NCI-H2171 (cell line): ENCODE measurements at places on chromosomes 12 and 14.

GRCh38 chr12:96033549-96034389, 1.6 kb downstream of the LTA4H start:
- no peak for DNase-seq

- no peak for DNase-seq
Observed at GRCh38 chr12:34033628-34034296, 11.5 kb downstream of the ALG10 start.

- DNase-seq: no peak
Observed at GRCh38 chr12:106602076-106602475, 19.3 kb downstream of the RFX4 start.

GRCh38 chr12:15458008-15458407, 135.7 kb downstream of the PTPRO start:
- DNase-seq: no peak

DNA sequence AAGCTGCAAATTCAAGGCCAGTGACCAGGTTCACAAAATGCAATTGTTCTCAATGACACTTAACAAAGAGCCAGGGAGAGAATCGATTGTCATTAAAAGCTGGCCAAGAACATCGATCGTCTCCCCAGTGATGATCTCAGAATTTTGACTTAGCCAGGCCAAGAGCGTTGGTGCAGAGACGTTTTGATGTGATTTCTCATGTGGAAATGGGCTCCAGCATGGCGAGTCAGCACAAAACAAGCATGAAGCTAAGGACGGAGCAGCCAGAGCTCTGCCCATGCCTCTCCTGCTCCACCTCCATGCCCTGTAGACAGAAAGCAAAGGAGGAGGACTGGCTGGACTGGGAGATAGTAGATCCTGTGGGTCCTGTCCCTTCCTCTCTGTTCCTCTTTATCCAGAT, 270.8 kb downstream of the FOXN3 start:
- no peak for DNase-seq

GRCh38 chr12:69949311-69950002, 124.4 kb downstream of the MYRFL start:
- no peak for DNase-seq

- peak; percentile 21 for DNase-seq
Observed at GRCh38 chr12:90945070-90945649, 9.8 kb downstream of the CCER1 start.

DNA sequence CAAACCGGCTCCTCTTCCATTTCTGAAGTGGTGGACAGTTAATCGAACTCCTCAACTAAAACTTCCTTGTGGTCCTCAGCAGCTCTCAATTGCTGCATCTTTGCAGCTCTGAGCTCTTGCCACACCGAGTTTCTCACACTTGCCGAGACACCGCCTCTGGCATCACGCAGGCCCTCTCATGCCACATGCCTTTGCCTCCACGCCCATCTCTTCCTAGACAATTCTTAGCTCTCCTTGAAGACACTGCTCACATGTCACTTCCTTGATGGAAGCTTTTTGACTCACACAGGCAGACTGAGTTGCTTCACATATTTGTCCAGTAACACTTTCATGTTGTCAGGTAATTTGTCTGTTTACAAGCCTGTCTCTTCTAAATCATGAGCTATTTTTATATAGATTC, 29.2 kb downstream of the KCNA1 start:
- no peak for DNase-seq

- peak; percentile 74 for DNase-seq
Observed at GRCh38 chr14:33465846-33466700, 484.8 kb downstream of the EGLN3 start.

GRCh38 chr14:59638885-59639284, 62.3 kb upstream of the CCDC175 start:
- DNase-seq: no peak

GRCh38 chr14:86038387-86039042, 508.6 kb downstream of the FLRT2 start:
- DNase-seq: no peak

- DNase-seq: no peak
Observed at GRCh38 chr12:130043685-130044406, 118.4 kb upstream of the FZD10 start.

DNA sequence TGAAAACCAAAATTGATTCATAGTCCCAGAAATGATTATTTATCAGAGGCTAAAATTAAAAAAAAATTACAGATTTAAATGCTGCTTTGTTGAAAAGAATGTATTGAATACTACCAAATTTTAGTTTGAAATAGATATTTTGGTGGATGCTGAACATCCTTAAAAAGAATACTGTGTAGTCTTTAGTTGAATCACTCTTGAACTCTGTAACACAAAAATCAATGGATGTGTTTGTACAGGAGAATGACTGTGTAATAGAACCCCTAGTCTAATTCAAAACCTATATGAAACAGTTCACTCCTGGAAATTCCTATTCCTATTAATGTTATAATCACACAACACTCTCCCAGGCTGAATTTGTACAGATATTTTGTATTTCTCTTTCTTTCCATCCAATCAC, 1.5 kb upstream of the TSPAN8 start:
- DNase-seq: no peak

GRCh38 chr12:13686260-13686659, 295.1 kb downstream of the GRIN2B start:
- no peak for DNase-seq

GRCh38 chr12:123506059-123506842, 27.3 kb downstream of the RILPL1 start:
- DNase-seq: no peak
